ENCODE measurements at places on chromosomes 5 and 9.

- DNase-seq, result no peak
Measured at GRCh38 chr9:97651646-97652045, 18.0 kb downstream of the NCBP1 start.

DNA sequence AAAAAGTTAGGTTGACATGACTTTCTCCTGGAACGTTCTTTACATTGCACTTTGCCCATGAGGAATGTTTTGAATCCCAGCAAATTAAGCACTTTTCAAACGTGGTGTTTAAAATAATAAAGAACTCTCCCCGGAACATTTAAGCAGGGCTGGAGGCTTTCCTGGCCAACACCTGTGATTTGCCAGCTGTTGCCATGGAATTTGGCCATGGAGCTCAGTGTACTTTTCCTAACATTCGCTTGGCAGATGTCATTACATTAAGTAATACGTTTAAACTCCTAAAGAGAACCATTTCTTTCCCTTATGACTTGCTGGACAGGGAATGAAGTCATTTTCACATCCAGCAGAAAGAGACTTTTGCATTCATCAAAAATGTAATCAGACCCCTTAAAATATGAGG is 146.1 kb downstream of the GAS1 start:
- DNase-seq, result no peak

- peak; percentile 60 for DNase-seq
Measured at GRCh38 chr5:139763930-139764791, 31.4 kb upstream of the PSD2 start.

DNA sequence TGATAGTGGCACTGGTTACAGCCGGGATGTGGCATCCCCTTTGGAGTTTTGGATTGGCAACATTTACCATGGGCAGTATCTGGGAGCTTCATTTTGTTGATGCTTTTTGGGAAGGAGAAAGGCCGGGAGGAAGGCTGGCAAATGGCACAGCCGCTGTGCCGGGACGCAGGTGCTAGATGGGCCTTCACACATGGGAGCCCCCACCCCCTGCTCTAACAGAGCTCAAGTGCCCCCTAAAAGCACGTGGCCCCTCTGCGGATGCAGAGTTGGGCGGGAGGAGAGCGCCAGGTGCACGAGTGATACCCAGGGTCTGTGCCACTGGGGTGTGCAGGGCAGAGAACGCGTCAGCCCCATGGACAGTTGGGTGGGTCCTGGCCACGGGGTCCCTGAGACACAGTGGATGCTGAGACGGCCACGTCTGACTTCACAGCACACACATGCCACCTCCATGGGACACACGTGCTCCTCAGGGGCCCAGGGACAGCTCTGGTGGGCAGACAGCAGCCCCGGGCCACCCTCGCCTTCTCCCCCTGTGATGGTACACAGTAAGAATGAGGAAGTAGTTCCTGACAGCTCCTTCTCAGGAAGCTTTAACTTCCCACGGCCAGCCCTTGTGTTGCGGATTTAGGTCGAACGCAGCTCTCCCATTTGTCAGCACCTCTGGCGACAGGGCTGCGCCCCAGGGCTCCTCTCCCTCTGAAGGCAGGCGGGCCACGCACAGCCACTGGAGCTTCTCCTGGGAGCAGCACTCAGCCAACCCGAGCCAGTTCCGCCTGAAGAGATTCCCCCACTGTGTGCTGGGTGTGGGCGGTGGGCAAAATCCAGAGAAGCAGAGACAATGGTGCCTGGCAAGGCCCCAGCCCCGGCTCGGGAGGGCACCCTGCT is 10.8 kb downstream of the SLC9A3 start:
- peak; percentile 61 for DNase-seq

DNA sequence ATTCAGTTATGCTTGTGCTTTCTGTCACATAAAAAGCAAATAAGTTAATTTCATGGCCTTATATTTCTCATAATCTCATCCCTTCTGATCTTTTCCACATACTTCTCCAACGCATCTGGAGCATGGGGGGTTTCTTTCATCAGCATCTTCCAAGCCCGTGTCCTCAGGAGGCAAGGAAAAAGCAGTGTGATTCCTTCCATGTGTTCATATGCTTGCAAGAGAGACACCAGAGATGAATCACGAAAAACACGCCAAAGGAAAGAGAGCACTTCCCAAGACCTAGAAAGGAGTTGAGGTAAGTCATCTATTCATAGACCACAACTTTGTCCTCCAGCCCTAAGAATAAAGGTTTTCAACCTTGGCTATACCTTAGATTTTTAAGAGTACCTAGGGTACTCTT is 26.0 kb upstream of the SVEP1 start:
- DNase-seq, result no peak

DNA sequence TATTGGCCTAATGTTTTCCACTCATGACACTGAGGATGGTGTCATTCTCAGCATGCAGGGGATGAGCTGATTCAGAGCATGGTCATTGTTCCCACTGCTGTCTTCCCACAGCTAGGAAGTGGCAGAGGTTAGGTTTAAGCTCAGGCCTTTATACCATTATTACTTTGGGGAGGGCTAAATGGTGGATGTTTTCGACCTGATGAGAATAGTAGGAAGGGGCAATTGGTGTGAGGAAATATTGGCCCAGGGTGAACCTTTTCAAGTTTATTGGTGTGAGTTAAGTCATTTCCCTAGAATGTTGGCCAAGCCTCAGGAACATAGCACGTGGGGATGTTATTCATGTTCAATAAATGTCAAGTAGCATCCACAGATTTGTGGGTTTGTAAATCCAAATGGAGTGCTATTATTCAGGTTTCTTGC is 59.6 kb downstream of the ARHGAP26 start:
- no peak for DNase-seq

DNA sequence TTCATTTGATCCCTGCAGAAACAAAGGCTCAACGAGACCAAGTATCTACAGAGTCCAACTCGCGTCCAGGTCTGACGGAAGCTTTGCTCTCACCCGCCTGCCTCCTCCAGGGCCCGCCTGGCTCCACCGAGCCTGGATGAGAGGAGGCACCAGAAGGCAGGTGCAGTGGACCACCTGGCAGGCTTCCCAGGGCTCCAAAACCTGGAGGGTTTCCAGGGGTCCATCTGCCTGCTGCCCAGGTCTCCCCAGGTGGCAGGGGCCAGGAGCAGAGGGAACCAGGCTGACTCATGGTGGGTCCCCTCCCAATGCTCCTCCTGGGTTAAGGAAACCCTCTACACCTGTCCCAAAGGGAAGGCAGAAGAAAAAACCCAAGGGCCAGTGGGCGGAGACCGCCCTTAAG is 59.5 kb downstream of the VAV2 start:
- no peak for DNase-seq

GRCh38 chr5:94968507-94969095 is 316.3 kb downstream of the MCTP1 start:
- peak; percentile 32 for DNase-seq

DNA sequence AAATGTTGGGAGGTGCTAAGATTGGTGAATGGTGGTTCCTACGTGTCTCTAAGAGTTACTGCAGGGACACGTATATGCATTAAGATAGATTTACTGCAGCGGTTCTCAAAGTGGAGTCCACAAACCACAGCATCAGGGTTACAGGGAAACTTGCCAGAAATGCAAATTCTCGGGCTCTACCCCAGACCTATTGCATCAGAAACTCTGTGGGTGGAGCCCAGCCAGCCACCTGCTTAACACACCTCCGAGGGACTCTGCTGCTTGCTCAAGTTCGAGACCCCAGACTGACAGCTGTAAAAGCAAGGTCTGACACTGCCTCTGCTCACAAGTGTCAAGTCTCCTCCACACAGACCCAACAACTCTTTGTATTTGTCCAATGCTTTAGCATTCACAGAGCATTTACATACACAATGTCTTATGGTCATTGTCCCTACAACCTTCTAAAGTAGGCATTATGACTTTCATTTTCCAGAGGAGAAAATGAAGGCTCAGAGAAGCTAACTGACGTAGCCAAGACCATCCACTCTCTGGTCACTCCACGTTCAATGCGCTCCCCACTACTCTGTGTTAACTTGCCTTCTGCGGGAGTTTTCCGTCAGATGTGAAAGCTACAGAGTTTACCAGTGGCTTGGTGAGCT is 48.8 kb downstream of the HSD17B3 start:
- no peak for DNase-seq

DNA sequence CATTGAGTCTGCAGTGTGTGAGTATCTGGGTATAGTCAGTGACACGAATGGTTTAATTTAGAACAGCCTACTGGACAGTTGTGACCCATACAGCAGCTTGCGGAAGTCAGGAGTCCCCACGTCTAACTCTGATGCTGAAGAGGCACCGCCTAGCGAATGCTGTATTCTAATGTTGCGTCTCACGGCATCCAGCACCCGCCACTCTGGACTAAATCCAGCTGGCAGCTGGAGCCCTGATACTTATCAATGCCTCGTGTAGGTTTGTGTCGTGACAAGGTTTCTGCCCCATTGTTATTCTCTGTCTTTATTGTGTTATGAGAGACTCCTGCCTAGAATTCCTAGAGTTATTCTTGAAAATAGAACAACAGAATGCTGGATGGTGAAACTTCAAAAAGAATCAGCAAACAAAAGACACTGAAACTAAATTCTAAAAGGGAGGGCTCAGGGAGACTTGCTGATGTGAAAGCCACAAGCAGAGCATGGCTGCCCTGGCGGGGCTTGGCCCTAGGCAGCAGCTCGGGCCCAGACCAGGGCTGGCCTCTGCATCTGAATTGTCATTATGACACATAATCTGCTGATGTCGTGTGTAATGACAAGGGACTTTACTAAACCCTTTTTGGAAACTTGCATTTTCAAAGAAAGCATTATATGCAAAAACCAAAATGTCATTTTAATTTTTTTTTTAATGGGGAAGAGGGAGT is 123.5 kb upstream of the ICE1 start:
- DNase-seq, result no peak

DNA sequence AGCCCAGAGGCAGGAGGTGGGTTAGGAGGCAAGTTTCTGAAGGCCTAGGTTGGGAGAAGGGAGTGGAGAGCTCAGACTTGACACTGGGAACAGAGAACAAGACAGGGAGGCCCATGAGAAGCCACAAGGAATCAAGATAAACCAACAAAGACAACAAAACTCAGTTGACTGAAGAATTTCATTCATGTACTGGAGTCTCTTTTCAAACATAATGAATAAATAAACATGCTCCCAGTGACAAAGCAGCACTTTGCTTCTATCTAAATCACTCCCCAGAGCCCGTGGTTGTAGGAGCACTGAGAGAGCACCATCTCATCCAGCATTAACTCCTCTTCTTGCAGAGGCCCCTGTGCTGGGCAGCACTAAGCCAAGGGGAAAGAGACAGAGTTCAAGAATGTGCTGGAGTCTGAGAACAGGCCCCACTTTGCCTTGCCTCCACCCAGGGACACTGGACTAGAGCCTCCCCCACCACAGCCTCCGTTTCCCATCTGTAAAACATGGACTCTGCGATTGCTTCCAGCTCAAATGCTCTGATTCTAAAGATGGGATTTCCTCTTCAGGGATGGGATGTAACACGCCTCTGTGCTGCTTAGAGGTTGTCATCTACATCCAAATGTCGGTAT is 282.0 kb downstream of the SPOCK1 start:
- DNase-seq, result no peak

DNA sequence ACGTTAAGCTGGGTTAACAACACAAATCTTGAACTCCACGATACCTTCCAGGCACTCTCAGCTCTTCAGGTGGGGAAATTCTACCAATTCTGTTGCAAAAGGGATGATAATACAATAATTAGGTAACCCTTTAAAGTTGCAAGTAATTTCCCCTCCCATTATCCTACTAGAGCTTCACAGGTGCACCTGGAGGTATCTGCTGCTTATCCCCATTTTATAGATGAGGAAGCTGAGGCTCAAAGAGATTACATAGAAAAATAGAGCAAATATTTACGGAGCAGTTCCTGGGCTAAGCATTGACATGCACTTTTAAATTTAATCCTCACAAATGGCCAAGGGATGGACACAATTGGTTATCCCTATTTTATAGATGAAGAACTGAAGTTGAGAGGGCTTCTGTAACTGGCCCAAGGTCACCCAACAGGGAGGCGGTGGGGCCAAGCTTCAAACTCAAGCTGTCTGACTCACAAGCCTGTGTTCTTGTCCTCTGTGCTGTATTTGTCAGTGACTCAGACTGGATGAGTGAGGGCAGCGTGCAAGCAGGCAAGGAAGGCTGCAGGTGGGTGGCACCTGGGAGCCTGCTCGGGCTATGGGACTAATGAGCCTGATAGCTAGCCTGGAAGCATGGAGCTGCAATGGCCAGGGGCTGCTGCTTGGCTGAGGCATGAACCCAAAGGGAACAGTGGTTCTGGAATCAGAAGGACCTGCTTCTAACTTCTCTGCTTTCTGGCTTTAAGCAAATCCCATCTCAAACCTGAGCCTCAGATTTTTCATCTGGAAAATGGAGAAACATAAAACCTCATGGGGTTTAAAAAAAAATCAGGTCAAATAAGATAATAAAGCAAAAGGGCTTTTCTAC is 105.5 kb downstream of the PDE6A start:
- no peak for DNase-seq

DNA sequence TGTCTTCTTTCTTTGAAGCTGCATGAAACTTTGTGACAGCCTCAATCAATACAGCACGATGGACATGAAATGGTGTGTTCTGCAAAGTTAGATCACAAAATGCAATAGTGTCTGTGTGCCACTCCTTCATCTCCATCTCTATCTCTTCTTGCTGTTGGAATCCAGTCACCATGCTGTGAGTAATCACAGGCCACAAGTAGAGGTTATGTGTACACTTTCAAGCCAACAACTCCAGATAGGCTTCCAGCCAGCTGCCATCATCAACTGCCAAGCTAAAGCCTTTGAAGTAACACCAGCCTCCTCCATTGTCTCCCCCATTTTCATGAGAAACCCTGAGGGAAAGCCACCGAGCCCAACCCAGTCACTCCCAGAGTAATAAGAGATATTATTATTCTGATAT is 360.6 kb downstream of the PTPRD start:
- DNase-seq, result peak; percentile 5

- DNase-seq, result no peak
Measured at GRCh38 chr9:126169736-126170135, 156.9 kb upstream of the MVB12B start.

DNA sequence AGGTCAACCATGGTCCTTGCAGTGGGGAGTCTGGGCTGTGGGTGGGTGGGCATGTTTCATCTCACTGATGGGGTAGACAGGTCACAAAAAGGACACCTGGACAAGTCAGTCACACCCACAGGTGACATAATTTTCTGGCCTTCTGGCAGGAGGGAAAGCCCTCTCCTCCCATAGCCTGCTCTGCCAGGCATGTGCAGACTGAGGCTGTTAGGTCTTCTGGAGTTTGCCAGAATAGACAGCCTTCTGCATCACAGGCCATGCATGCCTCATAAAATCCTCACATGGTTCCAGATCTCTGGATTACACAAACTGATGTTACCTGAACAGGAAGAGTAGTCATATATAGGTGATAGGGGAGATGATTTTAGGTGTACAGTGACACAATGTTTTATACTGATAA is 49.1 kb downstream of the ARHGAP26 start:
- no peak for DNase-seq

DNA sequence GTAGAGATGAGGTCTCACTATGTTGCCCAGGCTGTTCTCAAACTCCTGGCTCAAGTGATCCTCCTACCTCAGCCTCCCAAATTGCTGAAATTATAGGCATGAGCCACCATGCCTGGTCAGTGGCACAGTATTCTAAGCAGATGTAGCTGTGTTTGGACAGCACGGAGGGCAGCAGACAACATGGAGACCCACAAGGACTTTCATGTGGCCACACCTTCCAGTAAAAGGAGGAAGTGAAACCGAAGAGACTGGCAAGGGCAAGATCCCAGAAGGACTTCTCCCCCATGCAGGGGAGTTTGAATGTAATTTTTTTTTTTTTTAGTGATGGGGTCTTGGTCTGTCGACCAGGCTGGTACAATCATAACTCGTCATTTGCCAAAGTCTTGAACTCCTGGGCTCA is 172.2 kb downstream of the TRPM3 start:
- no peak for DNase-seq

- no peak for DNase-seq
Measured at GRCh38 chr5:3607541-3608181, 12.0 kb downstream of the IRX1 start.
